Urothelium cell line (cell line): ENCODE measurements at places on chromosomes 6 and 20.
A peak's percentile ranks its signal among the peaks of the same experiment; 100 is the strongest.

DNA sequence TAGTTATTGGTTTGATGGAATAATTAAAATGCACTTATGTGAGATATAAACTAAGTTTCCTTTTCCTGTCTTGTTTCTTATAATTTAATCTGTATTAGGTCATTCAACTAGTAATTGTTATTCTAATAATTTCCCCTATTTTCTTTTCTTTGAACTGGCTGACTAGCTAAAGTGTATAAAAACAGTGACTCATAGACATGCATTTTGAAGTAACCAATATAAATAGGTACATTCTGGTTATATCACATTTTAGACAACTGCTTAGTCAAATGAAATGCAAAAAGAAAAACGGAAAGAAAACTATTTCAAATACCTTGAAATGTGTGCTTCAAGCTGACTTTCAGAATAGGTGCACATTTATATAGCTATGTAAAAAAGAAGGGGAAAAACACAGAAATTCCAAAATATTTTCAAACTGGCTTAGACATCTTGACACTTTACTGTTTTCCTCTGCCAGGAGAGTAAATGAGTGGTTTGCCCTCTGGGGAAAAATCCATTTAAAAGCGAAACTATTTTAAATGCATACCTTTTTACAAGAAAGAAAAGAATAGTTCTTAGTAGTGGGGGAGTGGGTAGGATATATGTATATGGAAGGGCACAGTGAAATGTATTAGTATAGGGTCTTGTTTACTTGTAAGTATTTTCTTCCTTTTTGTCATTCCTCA is 28.3 kb downstream of the KCNQ5 start:
- DNase-seq = no peak

- no peak for DNase-seq
Observed at GRCh38 chr6:41462033-41462432, 84.1 kb upstream of the FOXP4 start.

GRCh38 chr20:10067321-10067720 is 32.5 kb downstream of the ANKEF1 start:
- DNase-seq = no peak

DNA sequence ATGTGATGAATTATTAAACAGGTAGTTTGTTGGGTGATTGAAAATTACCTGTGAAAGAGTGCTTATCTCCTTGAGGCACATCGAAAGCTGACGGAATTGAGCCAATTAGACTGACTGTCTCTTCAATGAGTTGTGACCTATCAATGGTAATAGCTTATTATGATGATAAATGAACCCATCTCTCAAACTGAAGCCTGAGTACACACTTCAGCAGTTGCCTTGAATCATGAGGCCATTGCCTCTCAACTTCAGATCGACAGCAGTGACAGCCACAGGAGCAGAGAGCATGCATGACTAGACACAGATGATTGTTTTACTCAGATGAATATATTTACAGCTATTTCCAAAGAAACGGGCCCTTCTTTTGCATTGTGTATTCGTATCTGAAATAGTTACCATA is 323.9 kb downstream of the LAMA2 start:
- no peak for DNase-seq

DNA sequence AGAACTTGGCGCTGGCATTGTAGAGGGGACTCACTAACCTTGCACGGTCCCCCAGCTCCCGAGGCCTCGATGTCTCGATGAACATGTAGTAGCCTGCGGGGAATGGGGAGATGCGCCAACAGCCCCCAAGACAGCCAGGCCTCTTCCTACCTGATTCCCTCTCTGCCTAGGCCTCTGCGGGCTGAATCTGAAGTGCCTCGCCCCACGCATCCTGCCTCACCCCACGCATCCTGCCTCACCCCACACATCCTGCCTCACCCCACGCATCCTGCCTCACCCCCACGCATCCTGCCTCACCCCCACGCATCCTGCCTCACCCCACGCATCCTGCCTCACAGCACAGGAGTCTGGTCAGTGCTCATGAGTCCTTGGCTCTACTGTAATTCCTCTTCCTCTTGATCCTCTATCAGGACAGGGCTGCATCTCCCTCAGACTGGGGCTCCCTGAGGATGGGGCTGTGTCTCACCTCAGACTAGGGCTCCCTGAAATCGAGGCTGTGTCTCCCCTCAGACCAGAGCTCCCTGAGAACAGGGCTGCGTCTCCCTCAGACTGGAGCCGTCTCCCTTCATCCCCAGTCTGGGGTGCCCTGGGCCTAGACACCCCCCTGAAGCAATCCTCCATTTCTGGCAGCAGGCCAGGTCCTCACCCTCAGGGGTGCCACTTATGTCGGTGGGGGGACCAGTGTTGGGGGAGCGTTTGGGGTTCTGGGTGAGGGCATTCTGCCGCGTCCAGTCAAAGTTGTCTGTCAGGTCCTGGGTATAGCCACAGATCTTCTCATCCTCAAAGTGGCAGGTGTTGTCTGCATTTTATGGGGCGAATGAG is 53.6 kb downstream of the MDGA1 start:
- DNase-seq = no peak

GRCh38 chr6:170374571-170375444 is 68.2 kb downstream of the FAM120B start:
- no peak for DNase-seq

GRCh38 chr6:6927521-6928361 is 180.0 kb upstream of the RREB1 start:
- no peak for DNase-seq

DNA sequence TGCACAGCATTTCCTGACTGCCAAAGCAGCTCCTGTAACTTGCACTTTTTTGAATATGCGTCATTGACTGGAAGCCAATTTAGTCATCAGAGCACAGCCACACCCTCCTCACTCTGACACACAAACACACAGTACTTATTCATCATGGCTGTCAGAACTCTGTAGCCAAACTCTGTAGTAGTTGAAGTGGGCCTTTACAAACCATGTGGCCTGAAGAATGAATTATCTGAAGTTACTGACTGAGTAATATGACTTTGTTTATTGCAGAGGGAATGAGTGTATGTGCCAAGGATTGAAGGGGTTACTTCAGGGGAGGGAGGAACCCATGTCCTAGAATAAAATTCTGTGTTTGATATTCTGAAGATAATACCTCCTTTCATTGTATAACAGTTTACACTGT is 102.7 kb downstream of the FIG4 start:
- peak; percentile 63 for DNase-seq

- DNase-seq = no peak
Observed at GRCh38 chr6:5989141-5989723, 17.5 kb downstream of the NRN1 start.

DNA sequence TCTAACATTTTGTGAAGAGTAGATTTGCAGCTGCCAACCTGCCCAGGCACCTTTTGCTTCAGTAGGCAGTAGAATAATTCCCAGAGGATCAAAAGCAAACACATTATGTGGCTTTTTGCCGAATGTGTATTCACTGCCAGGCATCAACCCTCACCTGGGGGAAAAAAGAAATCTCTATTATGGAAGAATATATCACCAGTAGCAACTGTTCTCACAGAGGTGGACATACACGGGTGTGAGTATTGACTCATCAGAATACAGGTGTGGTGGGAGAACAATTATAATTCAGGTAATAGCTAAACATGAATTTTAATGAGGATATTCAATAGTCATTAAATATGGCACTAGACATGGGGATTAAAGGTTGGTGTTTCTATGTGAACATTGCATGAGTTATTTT is 910.7 kb downstream of the TFAP2A start:
- DNase-seq = no peak

- DNase-seq = peak; percentile 35
Observed at GRCh38 chr6:125066964-125067363, 86.6 kb upstream of the TPD52L1 start.

GRCh38 chr6:103797738-103798137 is 1062.0 kb downstream of the HACE1 start:
- DNase-seq = no peak

- DNase-seq = peak; percentile 48
Observed at GRCh38 chr20:62064770-62065673, 659 bp downstream of the TAF4 start.

GRCh38 chr6:166786704-166787293 is 159.7 kb upstream of the RPS6KA2 start:
- DNase-seq = peak; percentile 64

DNA sequence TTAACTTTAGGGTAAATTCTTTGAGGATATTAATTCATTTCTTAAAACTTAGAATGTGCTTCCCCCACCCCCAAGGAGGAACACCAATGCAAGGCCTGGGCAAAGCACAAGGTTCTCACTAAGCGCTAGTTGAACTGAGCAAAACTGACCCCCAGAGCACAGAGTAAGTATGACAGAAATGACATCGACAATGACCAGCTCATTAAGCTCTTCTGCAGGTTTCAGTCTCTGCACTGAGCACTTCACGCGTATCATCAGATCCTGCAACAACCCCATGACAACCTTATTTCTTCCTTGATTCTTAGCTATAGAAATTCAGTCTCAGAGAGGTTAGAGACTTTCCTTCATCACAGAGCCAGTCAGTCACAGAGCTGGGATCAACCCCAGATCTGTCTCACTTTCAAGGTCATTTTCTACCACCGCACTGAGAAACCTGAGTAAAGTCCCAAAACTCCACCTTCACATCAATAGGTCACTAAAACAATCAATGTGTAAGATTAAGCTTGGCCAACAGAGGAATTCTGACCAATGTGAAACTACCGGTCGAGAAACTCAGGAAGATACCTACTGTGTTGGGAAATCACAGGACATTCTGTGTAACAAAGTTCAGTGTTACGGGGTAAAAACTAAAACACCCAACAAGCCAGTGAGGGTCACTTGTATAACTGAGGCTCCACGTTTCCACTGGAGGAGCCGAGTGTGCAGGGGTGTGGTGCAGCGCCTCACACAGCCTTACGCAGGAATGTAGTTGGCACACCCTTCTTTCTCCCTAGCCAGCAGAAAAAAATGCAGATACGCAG is 129.0 kb upstream of the FOXQ1 start:
- DNase-seq = no peak

- DNase-seq = no peak
Observed at GRCh38 chr6:132491303-132491702, 21.6 kb downstream of the STX7 start.

- no peak for DNase-seq
Observed at GRCh38 chr20:21101453-21101931, 4.7 kb downstream of the LINC00237 start.

- DNase-seq = no peak
Observed at GRCh38 chr6:33419580-33420490, at the start of gene SYNGAP1. TSS of gene SYNGAP1 (plus strand) at chr6:33420065. CDS start at chr6:33420265, 200 bp downstream.

GRCh38 chr6:128167552-128167951 is 266.7 kb upstream of the THEMIS start:
- DNase-seq = no peak

DNA sequence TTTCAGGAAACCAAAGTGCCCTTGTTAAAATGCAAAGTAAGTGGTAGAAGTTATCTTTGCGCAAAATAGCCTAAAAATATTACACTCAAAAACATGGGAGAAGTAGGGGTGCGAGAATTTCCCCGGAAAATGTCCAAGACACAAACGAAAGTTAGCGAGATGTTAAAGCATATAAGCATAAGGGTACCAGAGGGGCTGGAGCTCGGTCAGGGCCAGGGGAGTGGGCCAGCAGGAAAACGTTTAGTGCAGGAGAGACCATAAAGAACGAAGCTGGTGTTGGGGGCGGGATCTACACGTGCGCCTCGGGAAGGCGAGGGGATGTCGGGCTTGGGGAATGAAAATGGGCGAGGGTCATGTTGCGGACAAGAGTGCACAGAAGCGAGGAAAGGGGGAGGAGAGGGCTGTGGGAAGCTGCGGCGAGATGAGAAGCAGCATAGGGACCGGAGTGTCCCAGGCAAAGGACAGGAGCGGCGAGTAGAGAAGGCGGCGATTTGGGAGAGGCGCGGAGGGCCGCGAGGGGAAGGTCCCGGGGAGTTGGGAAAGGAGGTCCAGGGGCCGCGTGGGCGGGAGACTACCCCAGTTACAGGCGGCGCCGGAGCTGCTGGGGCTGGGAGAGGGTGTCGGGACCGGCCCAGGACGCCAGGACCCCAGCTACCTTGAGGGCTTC is 600 bp downstream of the XPO5 start:
- DNase-seq = peak; percentile 48

DNA sequence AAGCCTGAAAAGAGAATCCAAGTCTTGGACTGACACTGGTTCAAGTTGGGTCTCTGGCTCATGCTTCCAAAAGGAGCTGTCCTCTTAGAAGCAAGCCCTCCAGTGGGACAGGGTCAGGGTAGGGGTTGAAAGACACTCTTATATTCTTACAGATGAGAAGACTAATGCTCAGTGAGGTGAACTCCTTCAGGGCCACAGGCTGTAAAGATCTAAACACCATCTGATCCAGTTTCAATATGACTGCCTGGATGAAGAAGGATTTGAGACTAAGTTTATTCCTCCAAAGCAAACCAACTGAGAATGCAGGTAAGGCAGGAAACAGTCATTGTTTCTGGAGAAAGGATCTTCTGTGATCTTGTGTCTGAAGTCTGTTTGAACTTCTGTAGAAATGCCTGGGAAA is 99.0 kb upstream of the TAB2 start:
- DNase-seq = no peak

DNA sequence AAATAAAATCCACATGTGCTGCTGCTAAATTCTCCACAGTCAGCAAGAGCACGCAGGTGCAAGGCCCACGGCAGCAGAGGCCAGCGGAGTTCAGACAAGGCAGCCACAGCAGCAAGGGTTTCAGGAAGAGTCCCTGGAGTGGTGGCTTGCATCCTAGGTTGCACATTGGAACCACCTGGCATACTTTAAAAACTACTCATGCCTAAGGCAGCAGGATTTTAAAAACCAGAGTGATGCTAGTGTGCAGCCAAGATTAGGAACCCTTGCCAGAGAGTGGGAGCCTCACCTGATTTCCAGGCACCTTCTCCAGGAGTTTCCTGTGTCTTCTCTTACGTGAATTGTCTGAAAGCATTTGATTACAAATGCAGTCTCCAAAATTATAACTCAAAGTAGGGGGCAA is 104.0 kb upstream of the GPR6 start:
- no peak for DNase-seq

DNA sequence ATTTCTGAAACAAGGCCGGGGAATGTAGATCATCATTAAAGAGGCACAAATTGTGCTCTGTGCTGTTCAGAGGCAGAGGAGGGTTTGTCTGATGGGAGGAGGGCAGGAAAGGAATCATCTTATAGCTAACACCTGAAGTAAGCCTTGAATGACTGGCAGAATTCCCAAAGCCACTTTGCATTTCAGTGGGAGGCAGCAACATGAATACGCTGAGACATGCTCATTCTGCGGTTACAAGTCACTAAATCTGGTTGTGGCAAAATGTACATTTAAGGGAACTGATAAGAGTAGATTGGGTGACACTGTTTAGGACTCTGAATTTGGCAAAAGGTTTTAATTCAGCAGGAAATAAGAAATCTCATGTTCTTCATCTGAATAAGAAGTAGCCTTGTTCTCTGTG is 4.4 kb upstream of the COL19A1 start:
- DNase-seq = peak; percentile 10

DNA sequence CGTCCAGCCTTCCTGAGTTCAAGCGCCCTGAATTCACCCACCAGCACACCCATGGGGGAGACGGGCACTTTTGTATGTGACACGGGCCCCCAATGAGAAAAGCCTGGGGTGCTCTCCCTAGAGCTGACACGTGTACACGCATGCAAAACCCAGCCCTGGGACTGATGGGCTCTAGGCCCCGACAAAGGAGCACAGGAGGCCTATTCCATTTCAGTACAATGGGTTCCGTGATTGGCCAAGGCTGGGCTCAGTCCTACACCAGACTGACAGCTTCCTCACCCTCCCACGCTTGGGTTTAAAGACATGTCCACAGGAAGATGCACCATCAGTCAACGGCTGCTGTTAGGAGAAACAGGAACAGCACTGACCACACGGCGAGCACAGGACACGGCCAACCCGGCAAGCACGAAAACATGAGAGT is 8.8 kb downstream of the ZBTB46 start:
- DNase-seq = no peak

- no peak for DNase-seq
Observed at GRCh38 chr6:120157873-120158272, 808.3 kb upstream of the MAN1A1 start.
